ENCODE measurements at places on chromosomes 2 and 18.

- no peak for DNase-seq
These were observed 50.9 kb downstream of the KDM3A start for GRCh38 chr2:86492048-86492453.

GRCh38 chr2:186209532-186209931 is 276.5 kb upstream of the ZC3H15 start:
- DNase-seq = no peak

DNA sequence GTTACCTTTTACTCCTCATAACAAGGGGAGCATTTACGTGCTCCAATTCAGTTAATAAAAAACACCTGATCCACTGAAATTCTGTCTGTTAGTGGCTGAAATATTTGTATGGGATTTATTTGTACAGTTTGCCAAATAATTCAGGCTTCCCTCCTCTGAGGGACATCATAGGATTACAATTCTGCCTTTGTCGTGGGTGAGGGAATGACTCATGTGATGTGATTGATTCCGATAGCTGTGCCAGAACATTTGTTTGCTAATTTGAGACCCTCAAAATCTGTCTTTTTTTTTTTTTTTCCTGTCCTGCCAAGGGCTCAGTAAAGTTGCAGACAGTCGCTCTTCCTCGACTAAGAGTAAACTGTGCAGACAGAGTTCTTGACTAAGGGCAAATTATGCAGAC is 612.6 kb upstream of the CDH2 start:
- no peak for DNase-seq

GRCh38 chr2:231640641-231641111 is 48.0 kb downstream of the TEX44 start:
- no peak for DNase-seq

- DNase-seq = no peak
These were observed 175.2 kb upstream of the ALPP start for GRCh38 chr2:232203166-232203891.

GRCh38 chr2:104976603-104977120 is 61.2 kb upstream of the MRPS9 start:
- DNase-seq = peak; percentile 56

DNA sequence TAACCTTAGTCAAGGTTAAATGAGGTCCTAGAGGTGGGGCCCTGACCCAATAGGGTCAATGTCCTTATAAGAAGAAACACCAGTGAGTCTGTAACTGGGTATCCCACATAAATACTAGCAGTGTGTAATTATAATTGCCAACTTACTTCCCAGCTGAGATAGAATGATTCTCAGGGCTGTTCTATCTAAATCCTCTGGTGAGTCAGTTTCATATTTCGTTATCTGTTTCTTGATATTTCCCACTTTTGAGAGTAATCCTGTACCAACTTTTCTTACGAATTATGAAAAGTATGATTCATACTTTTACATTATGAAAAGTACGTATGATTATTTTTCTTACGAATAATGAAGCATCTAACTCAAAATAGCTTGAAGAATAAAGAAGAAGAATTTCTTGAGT is 546.8 kb upstream of the NETO1 start:
- DNase-seq = no peak

DNA sequence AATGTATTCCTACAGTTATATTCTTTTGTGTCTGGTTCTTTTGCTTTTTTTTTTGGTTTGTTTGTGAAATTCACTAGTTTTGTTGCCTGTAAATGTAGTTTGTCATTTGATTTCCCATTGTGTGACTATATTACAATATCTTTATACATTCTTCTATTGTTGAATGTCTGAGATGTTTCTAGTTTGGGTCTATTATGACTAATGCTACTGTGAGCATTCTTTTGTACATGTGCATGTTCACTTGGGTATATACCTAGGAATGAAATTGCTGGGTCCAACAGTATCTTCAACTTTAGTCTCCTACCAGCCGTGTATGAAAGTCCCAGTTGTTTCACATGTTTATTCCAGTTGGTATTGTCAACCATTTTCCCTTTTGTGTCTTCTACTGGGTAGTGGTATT is 112.7 kb upstream of the RBMS1 start:
- no peak for DNase-seq

DNA sequence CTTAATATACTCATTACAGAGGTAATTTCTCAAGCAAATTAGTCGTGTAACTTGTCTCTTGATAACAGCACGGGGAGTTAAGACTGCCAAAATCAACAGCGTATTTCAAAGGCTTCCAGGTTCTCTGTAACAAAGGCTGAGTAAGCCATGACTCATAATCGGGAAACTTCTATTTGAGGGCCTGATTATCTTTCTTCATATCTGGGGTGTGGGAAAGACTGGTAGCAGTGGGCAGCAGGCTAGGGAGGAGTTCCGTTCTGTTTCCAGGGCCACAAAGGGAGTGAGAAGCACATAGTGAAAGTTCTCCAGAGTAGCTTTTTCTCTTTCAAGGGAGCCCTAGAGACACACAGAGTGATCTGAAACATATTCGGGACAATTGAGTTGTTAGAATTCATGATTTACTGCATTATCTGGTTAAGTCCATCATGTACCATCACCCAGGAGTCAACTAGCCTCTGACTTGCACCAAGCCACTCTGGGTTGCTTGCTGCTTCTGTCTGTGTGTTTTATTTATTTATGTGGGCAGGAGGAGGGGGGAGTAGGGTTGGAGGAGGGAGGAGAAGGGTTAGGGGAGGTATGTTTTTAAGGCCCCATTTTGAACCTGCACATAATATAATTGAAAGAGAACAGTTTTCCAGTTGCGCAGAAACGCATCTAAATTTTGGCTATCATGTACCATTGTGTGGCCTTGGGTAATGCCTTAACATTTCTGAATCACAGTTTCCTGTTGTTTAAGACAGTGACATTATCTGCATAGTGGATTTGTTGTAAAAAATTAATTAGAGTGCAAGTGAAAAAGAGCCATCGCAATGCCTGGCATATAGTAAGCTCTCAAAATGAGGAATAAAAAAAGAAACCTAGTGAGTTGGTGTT is 80.5 kb upstream of the ITPRID2 start:
- DNase-seq = no peak

All from MM.1S (cell line).